DMS153 (cell line): ENCODE measurements at places on chromosomes 3 and 15.
A peak's percentile ranks its signal among the peaks of the same experiment; 100 is the strongest.

GRCh38 chr15:56537881-56538280 lies 72.9 kb upstream of the MNS1 start:
- no peak for DNase-seq

DNA sequence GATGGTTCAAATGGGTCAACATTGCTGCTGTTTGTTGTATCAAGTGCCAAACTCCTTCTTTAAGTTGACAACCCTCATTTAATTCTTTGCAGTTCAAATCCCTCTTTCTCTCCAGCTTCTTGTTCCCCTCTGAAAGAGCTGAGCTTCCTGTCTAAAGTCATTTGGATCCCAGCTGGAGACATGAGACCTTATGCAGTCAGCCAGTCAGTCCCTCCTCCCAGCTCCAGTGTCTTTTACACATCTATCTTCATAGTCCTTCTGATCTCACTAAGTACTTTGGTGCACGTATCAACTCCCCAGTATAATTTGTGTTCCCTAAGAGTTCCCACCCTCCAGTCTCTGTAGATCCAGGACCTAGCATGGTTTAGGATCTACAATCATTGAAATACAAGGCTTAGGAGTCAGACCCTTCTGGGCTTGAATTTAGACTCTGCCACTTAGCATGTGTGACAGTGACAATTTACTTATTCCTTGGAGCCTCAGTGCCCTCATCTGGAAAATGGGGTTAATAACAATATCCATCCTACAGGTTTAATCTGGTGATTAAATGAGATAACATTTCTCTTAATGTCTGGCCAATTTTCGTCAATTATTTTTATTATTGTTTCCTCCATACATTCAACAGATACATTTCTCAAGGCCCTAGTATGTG lies 102.8 kb upstream of the SEMA6D start:
- no peak for DNase-seq

DNA sequence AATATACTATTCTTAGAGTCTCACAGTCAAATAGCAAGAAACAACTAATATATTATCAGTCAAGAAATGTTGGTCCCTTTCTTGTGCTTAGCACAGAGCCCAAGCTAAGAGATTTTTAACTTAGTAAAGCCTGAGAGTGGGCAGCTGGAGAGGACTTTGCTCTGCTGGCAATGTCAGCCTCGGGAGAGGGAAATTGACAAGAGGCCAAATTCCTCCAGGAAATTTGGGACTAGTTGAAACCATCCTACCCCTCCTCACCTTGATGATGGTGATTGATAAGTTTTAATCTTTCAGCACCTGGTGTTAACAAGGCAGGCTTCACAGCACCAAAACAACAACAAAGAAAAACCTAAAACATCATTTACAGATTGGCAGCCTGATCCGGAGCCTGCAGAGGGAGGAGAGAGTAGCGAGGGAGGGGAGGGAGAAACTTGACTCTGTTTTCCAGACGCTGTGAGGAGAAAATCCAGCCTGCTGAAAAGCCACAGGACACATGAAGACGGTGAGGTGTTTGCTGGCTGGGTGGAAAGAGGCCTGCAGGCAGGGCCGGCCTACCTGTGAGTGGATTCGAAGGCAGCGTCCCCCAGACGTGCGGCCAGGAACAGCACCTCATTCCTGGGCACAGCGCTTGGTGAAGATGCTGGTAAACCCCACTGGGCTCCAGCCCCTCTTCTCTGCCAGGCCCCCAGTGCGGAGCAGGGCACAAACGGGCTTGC lies 150.9 kb downstream of the LRRC28 start:
- no peak for DNase-seq

- DNase-seq: no peak
These were observed 119.8 kb upstream of the ALDH1A3 start for GRCh38 chr15:100759698-100760356.

DNA sequence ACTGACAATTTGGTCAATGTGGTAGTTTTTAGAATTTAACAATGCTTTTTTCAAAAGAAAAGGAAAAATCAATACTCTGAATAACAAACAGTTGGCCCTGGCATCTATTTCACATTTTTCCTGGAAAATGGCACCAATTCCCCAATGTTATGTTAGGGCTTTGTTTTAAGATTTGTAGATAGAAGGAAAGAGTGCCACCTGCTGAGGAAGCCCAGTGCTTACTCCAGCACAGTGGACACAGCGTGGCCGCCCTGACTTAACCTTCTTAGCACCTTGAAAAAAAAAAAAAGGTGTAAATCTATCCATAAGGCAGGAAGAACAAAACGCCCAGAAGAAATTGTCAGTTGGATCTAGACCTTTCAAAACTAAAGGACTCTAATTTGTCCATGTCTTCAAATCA lies 110.7 kb upstream of the CNTN4 start:
- no peak for DNase-seq

DNA sequence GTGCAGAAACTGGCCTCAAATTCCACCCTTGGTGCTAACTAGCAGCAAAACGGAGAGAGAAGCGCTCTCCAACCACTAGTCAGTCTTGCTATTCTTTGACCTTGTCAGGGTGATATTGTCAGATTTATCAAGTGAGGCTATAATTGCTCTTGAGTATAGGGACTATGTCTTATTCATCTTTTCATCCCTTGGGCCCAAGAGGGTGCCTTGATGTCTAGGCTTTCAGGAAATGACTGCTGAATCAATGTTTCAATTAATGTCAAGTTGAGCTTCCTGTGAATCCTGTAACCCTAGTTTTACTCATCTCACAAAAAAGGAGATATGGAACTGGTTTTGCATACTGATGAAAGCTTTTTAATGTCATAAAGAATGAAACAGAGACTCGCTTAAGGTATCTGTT lies 701.3 kb downstream of the EDEM1 start:
- DNase-seq: no peak

- DNase-seq: no peak
These were observed 48.6 kb upstream of the CHRNB4 start for GRCh38 chr15:78689626-78690025.

DNA sequence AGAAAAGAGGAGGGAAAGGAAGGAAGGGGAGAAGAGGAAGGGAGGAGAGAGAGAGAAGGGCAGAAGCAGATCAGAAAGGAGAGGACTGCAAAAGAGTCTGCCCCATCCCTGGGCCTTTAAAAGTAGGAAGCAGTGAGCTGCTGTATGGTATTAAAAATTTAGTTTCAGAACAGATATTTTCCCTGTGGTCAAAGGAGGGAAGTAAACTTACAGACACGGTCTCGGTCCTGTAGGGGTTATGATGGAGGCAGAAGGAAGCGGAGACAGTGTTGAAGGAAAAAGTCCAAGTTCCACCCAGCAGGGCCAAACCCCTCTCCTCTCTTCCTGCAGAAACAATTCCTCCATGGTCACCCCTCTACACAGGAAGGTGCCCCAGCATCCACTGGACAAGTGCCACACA lies 122.0 kb upstream of the PROK2 start:
- DNase-seq: no peak

GRCh38 chr15:89143503-89144162 lies 55.4 kb downstream of the ABHD2 start:
- no peak for DNase-seq

DNA sequence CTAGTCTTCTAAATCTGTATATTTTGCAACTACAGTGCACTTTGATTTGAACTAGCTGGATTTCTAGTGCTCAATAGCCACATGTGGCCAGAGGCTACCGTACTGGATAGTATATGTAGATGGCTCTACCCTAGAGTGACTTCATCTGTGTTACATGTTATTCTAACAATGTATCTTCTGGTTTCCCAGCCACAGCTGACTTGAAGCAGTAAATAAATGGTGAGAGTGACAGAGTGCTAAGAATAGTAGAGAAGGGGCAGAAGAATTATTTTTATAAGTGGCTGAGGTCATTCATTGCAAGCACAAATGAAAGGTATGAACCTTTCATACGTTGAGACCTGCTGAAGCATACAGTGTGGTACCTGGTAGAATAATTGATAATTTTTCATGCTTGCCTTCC lies 30.9 kb downstream of the KAT2B start:
- no peak for DNase-seq

- no peak for DNase-seq
These were observed 60.7 kb upstream of the TLE3 start for GRCh38 chr15:70158309-70159000.

GRCh38 chr3:192005989-192006388 lies 545.0 kb downstream of the PYDC2 start:
- peak; percentile 40 for DNase-seq

DNA sequence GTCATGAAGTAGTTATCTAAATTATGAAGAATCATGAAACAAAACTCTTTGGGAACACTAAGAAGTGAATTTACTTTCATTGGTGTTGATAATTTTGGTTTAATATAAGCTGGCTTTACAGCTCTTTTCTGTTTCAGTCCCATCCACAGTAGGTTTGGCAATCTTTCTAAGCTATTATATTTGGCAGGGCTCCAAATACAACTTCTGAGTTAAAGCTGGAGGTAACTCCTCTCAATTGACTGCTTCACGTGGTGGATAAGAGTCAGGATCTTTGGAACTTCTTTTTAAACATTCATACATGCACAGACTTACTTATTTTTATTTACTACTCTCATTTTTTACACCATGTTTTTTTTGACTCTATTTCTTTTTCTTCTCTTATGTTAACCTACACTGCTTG lies 106.5 kb upstream of the EPHA3 start:
- no peak for DNase-seq

GRCh38 chr15:70856177-70856883 lies 2.4 kb upstream of the LARP6 start:
- no peak for DNase-seq

GRCh38 chr3:4532535-4533112 lies 39.5 kb downstream of the ITPR1 start:
- DNase-seq: no peak

DNA sequence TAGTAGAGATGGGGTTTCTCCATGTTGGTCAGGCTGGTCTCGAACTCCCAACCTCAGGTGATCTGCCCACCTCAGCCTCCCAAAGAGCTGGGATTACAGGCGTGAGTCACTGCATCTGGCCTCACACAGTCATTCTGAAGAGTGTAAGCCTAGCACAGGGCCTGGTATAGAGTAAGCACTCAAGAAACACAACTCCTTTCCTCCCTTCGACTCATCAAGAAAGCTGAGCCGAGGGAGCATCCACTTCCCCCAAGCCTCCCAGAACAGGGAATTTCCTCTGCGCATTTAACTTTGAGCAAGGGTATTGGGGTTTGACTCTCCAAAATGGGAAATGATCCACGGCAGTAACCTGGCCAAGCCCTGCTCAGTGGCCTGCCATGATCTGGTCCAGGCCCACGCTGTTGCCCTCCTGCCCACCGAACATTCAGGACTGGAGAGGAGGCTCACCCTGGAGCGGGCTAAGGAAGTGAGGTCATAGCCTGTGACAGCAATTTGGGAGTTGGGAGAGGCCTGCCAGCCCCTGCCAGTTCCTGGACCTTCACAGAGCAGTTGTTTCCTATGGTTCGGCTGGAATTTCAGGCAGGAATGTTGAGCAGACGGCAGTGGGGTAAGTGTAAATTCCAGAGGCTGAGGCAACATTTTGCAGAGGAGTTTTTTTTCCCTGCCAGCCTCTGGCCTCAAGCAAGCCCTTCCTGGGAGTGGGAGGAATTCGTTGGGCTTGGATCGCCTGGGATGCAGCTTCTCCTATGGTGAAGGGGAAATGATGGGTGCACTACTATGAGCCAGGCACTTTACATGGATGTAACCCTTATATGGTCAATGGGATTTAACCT lies 21.2 kb upstream of the SMAD3 start:
- no peak for DNase-seq

DNA sequence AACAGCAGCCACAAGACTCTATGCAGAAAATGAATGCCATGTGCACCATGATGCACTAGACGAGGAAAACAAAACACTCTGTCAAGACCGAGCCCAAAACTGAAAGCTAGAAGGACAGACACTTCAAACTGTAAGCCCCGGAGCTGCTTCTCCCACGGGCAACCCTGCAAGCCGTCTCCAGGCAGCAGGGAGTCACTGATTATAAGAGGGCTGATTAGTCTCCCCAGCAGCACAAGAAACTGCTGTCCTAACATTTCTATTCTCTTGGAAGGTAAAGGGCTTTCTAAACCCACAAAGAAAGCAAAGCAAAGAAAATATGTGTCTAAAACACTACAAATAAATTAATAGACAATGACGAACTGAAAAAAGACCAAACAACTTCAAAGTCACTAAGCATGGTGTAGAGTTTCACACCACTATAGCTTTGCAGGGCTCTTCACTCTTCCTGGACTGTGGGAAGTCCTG lies 15.5 kb downstream of the TBC1D2B start:
- DNase-seq: no peak

DNA sequence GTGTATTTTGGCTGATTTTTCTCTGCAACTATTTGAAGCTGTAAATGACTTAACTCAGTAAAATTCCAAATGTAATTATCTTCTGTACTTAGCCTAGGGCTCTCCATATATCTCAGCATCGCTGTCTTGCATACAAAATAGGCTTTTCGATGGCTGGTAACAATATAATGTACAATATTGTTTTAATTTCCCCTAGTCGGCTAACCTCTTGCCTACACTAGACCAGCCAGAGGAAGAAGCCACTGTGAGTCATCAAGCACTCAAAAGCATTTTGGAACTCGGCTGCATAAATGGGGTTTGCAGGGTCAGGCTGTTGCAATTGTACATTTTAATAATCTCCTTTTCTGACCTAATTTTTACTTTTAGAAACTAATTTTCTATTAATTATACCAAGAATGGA lies 583.8 kb downstream of the FOXP1 start:
- no peak for DNase-seq

GRCh38 chr3:151301787-151302186 lies 14.8 kb downstream of the GPR87 start:
- no peak for DNase-seq

DNA sequence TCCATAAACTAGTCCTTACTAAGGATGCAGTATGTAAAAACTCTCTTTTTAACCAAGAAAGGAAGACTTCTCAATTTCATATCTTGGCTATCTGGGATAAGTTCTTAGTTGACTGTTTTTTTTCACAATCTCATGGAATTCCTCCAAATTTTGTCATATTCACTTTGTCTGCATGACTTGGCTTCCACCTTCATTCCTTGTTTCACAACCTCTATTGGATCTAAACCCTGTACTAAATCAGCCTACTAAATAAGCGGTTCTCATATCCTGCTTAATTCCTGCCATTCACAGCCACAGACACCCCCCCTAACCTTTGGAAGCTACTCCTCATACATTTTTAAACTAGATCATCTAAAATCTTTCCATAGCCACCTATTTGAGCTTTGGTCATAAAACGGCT lies 370.6 kb upstream of the NAALADL2 start:
- no peak for DNase-seq

DNA sequence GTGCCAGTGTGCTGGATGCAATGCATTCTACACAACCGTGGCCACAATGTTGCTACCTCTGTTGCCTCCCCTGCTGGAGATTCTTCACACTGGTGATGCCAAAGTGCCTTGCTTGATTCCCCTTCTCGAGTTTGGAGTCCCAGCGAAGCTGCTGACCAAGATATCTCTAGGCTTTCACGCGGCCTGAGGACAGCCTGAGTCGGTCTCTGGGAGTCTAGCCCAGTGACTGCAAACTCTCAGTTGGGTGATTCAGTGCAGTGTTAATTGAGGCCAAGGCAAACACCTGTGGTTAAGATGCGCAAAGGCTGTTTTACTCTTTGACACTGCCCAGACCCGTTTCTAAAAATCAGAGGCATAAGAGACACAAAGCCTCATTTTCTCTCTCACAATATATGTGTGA lies 434.4 kb downstream of the NR2F2 start:
- no peak for DNase-seq

- no peak for DNase-seq
These were observed 33.1 kb downstream of the KLHL25 start for GRCh38 chr15:85761635-85762034.
